ENCODE measurements at places on chromosomes 4 and X.

- DNase-seq = no peak
Observed at GRCh38 chr4:32499171-32499570, 1779.0 kb downstream of the PCDH7 start.

DNA sequence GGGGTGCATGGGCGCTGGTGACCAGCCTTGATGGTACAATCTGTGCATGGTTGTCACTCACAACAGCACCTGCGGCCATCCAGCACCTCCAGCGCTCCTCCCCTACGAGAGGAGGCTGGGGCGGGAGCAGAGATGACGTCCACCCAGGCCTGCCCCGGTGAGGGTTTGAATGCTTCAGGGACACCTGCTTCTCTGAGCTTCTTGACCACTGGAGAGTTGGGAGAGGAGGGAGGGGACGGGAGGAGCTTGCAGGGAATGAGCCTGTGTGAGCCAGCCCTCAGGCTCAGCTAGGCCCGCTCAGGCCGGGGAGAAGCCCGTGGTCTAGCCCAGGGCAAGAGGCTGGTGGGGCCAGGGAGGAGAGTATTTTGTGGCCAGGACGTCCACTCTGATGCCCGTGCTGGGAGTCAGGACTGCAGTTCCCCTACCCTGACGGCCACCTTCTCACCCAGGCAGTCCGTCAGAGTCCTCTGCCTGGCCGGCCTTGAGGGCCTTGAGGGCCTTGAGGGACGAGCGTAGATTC lies 59.2 kb downstream of the CPZ start:
- no peak for DNase-seq

- no peak for DNase-seq
Observed at GRCh38 chr4:7027284-7027683, 15.9 kb upstream of the TADA2B start.

DNA sequence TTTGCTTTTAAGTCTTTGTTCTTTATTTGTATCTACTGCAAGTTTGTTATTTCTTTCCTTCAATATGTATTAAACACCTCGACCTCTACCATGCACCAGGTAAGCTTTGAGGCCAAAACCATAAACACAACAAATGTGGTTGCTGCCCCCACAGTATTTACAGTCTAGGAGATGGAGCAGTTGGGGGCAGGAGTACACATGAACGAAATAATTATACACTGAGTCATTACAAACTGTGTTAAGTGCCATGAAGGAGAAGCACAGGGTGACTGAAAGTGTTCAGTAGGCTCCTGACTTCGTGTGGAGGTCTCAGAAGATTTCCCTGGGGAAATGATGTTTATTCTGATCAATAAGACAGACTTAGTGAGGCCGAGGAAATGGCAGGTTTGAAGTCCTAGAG lies 30.3 kb downstream of the SLC25A43 start:
- DNase-seq = no peak

- no peak for DNase-seq
Observed at GRCh38 chrX:7647831-7648230, 195.1 kb upstream of the VCX start.

DNA sequence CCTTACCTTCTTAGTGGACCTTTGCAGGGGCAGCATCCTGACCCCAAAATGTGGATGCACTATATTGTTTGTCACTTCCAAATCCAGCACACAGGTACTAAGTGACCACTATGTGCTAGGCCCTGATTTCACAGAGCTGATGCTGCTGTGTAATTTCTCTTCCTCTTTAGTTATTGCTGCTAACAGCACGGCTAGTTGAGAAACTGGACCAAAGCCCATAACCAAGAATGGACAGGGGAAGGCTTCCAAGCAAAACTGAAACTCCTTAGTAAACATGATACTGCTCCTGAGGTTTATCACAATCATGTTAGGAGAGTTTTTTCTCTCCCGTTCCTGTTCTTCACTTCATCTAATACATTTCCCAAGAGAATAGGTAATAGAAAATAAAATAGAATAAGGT lies 172.9 kb upstream of the TTC29 start:
- no peak for DNase-seq

DNA sequence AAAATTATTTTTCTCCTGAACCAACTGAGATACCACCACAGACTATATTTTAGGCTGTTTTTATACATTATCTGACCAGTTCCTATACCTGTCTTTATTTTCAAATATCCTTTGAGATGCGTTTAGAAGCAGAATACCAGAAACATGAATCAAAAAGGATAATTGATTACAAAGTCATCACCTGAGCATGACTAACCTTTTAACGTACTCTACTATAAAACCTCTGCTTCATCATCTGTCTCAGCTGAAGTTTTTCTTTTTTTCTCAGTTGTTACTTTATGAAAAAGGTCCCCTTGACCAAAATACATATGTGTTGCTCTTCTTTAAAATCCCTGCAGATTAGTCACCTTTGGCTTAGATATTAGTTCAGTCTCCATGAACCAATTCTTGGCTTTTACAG lies 109.8 kb downstream of the AMMECR1 start:
- DNase-seq = no peak

GRCh38 chrX:80512924-80513323 lies 92.7 kb downstream of the TENT5D start:
- DNase-seq = no peak

DNA sequence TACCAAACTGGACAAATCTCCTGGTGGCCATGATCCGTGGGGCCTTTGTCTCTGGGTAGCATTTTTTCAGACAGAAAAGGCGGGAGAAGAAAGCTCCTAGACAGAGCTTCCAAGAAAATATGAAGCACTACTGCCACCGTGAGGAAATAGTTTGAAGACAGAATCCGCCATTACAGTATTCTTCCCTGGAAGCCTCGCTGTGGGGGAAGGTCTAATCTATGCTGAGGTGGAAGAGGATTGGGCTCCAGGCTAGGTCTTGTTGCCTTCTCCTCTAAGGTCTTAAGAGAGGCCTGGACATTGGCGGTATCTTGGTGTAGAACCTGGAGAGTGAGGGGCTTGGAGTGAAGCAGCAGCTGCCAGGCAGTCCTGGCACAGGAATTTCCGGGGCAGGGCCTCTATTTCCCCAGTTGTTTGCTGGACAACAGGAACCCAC lies 218.9 kb downstream of the OR13H1 start:
- no peak for DNase-seq

DNA sequence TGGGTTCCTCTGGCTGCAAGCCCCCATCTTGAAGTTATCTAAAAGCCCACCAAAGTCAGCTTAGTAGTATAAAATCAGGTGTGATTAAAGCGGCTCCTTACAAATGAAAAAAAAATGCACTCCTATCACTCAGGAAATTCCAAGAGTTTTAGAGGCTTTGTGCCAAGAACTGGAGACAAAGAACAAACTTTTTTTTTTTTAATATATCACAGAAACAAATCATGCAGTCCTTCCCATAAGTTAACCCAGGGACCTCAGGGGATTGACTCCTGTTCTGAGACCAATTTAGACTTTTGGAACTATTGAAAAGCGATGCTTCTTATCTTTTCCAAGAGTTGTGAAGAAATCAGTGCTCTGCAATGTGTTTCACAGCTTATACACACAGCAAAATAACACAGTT lies 53.6 kb downstream of the HHIP start:
- no peak for DNase-seq

- no peak for DNase-seq
Observed at GRCh38 chrX:17592117-17592516, 145.2 kb upstream of the SCML1 start.

- DNase-seq = no peak
Observed at GRCh38 chrX:34343001-34343400, 210.9 kb upstream of the FAM47A start.

- no peak for DNase-seq
Observed at GRCh38 chr4:10140866-10141759, 24.5 kb upstream of the WDR1 start.

DNA sequence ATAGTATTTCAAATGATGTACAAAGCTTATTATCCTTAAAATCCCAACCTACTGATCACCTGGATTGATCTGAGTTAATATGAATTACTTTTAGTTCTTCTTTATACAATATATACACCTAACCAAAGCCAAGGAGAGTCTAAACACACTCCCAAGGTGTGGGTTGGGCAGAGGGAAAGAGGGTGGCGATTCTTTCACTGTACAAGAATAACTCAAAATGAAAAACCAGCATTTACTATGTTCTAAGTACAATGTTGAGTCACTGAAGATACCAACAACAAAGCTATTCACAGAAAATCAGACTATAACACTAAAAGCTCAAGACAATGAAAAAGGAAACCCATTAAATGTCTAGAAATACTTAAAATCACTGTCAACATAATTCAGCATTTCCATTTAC lies 46.6 kb downstream of the ANKRD17 start:
- no peak for DNase-seq

- no peak for DNase-seq
Observed at GRCh38 chr4:147786031-147786430, 54.1 kb downstream of the ARHGAP10 start.

- DNase-seq = no peak
Observed at GRCh38 chrX:19882066-19882775, 5.2 kb downstream of the SH3KBP1 start.

DNA sequence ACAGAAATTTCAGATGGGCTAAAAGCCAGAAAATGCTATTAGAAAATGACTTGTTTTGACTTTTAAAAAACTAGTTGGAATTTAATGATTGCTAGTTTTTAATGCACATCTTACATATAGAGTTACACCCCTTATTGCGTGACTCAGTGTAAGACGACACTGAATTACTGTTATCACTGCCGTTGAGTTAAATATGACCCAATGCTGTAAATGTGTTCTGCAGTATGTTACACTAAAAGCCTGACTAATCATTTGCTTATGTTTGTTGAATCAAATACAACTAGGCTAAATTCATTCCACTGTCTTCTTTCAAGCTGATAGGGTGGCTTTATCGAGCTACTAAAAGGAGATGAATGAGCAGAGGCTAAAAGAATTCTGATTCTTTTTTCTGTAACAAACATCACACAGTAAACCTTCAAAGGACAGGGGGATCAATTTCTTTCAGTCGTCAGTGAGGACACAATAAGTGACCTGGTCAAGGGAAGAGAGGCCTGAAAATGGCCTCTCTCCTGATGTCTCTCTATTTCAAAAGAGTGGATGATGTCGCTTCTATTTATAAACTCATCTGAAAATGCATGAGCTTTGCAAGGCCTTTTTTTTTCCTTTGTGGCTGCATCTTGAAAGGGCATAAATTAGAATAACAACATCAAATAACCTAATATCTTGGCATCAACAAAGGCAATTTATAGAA lies 142.2 kb upstream of the KCNIP4 start:
- no peak for DNase-seq

GRCh38 chr4:40789031-40789430 lies 39.3 kb downstream of the NSUN7 start:
- no peak for DNase-seq

GRCh38 chr4:53592686-53593501 lies 1.6 kb upstream of the LNX1 start:
- no peak for DNase-seq

- DNase-seq = no peak
Observed at GRCh38 chr4:8768357-8768999, 103.2 kb downstream of the HMX1 start.

DNA sequence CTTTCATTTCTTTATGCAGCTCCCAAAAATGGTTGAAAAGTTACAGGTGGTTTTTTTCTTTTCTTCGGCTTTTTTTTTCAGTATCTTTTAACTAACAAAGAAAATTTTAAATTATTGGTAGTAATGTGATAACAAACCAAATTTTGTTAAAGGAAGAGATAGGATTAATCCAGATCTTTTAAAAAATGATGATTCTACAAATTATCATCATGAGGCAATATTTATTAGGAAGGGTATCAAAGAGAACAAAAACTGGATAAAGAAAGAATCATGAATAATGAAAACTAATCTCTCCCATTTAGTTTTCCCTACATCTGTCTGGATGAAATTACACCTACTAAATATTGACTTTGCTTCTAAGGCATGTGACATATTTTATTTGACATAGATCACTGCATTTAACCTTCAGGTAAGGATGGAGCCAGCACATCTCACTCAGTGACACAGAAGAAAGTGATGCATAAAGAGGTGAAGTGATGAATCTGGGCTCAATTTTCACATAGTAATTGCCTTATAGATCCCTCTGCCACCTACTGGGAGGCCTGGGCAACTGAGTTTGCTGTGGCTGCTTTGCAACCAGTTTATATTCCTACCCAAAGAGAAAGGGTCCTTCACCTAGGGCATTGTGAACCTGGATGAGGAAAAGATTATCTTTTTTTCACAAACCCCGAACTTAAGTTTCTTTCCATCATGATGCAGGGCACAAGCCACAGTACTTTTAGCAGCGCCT lies 155.6 kb downstream of the HNRNPD start:
- no peak for DNase-seq

DNA sequence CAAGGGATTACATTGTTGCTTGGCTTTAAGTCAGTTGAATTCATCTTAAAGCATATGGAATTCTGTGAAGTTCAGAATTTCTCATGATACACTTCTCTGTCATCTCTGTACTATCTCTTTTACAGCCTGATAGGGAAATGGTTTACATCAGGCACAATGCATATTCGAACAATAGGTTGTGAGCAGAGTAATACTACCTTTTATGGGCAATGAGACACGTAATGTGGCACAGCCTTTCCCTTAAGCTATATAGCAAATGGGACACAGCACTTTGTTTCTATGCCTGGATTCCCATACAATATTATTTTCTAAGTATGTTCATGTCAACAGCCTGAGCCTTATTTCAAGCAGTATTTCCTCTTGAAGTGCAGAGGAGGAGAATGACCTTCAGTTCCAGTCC lies 58.4 kb downstream of the SYNPO2 start:
- no peak for DNase-seq

- no peak for DNase-seq
Observed at GRCh38 chrX:134180601-134181274, 56.2 kb upstream of the CCDC160 start.

- DNase-seq = no peak
Observed at GRCh38 chr4:151983854-151984253, 223.0 kb upstream of the GATB start.

DNA sequence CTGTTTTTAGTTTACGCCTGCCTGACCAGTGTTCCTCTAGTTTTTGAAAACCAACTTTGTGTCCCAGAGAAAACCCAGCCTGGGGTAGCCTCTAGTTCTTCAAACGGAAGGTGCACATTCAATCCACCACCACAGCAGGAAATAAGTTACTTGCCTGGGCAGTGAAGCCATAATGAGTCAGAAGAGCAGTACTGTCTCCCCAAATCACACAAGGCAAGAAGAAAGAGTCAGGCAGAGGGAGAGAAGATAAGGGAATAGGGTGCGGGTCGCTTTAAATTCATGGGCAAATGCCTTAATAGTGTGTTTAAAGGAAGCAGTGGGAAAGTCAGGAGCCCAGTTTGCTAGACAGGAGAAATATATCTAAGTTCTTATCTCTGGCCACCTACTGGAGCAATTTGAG lies 333.8 kb upstream of the GRIA3 start:
- DNase-seq = no peak

GRCh38 chr4:6509587-6509986 lies 37.2 kb upstream of the PPP2R2C start:
- DNase-seq = no peak

DNA sequence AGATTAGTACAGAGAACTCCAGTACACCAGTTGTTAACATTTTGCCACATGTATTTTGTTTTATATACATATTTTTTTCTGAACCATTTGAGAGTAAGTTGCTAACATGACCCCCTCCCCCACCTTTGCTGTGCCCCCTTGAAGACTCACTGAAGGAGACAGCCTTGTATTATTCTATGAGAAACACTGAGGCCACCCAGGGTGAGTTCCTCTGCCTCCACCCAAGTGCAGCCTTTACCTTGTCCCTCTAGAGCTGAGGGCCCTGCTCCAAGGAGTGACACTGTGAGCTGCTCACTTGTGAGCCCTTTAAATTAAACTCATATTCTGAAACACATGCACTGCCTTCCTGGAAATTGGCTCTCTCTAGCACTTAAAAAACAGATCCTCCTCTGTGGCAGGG lies 21.1 kb downstream of the KIT start:
- DNase-seq = no peak

- no peak for DNase-seq
Observed at GRCh38 chrX:153477901-153478300, 7.5 kb upstream of the HAUS7 start.
